ENCODE measurements at places on chromosomes 12 and 14. TPM values are rescaled to one million over a fixed set of nuclear protein-coding genes. Genes with fewer than 3 reads are reported as not detected.

ISCA2 gene
- 32.2 TPM for total RNA-seq

KLRC3 gene
- 0.16 TPM for total RNA-seq

OTOGL gene
- total RNA-seq, result not detected

NRL gene
- total RNA-seq, result 0.59 TPM

RASSF9 gene
- total RNA-seq, result 1.4 TPM

PRB2 gene
- not detected for total RNA-seq

ADAMTS20 gene
- total RNA-seq, result not detected

PTPN6 gene
- 12.7 TPM for total RNA-seq

SHMT2 gene
- 112 TPM for total RNA-seq

RESF1 gene
- 16.2 TPM for total RNA-seq

LRFN5 gene
- not detected for total RNA-seq

GZMB gene
- not detected for total RNA-seq

CLEC2A gene
- not detected for total RNA-seq

FKBP11 gene
- 59.4 TPM for total RNA-seq

GPR137C gene
- 0.05 TPM for total RNA-seq

HOXC5 gene
- 0.70 TPM for total RNA-seq

ARHGEF40 gene
- total RNA-seq, result 8.6 TPM

SLC25A3 gene
- total RNA-seq, result 785 TPM

HOXC4 gene
- total RNA-seq, result 2.8 TPM

MED13L gene
- total RNA-seq, result 21.1 TPM

DHRS2 gene
- total RNA-seq, result 6.3 TPM

KCNH5 gene
- total RNA-seq, result not detected

TSPAN19 gene
- not detected for total RNA-seq

POTEM gene
- total RNA-seq, result not detected

SLC7A7 gene
- 20.6 TPM for total RNA-seq

PSEN1 gene
- 63.9 TPM for total RNA-seq

FZD10 gene
- not detected for total RNA-seq
